ENCODE measurements at places on chromosomes 16 and 17. TPM values are rescaled to one million over a fixed set of nuclear protein-coding genes. Genes with fewer than 3 reads are reported as not detected.
A peak's percentile ranks its signal among the peaks of the same experiment; 100 is the strongest.

The COL1A1 gene
- 57.3 TPM for total RNA-seq

The SLC5A10 gene
- total RNA-seq = not detected

The PRSS33 gene
- total RNA-seq = not detected

The SPATA32 gene
- total RNA-seq = not detected

The ERN1 gene
- 20.2 TPM for total RNA-seq

The PSMD7 gene
- total RNA-seq = 58.9 TPM

The MYH11 gene
- total RNA-seq = 20.3 TPM

The CCL3 gene
- 3.9 TPM for total RNA-seq

DNA sequence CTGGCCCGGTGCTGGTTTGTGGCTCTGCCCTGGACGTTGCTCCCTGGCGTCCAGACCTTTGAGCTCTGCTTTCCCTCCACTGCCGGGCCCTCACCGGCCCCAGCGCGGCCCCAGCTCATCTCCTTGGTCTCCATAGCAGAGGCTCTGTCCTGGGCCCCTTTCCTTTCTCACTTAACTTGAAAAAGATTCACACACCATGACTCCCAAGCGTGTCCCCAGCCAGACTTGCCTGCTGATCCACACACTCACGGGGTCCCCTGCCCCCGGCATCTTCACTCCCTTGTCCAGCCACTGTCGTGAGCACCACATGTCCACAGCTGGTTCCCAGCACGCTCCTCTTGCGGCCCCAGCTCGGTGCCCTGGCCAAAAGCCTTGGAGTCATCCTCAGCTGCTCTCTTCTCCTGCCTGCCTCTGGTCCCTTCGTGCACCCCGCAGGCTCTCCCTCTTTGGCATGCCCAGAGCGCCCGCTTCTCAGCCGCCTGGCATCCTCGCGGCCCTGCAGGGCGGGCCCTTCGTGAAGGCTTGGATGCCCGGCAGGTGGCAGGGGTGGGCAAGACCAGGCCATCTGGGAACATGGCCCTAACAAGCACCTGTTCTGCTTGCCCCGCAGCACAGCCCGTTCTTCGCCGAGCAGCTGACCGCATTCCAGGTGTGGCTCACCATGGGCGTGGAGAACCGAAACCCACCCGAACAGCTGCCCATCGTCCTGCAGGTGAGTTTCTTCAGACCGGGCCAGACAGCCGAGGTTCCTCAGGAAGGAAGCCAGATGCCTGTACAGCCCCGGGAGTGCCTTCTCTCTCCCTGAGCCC, 145.6 kb upstream of the CHMP6 start:
- H3K36me3 ChIP-seq = peaks cover 3% of the 10 kb centered on the region
- no peaks in the 10 kb centered on the region for H3K27me3 ChIP-seq
- H3K4me1 ChIP-seq = no peaks in the 10 kb centered on the region
- no peak for DNase-seq

DNA sequence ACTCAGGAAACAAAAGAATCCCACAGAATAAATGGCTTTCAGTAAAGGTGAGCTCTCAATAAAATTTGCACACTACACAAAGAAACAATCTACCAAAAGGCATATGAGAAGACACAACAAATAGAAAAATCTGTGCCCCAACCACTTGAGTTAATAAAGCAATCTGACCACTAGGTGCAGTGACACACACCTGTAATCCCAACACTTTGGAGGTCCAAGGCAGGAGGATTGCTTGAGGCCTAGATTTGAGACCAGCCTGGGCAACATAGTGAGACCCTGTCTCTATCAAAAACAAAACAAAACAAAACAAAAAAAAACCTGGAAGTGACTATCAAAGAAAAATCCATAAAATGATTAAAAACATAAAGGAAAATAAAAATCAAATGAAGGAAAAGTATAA, 9.6 kb upstream of the ABCA5 start:
- no peak for DNase-seq
- no peaks in the 10 kb centered on the region for H3K4me1 ChIP-seq

DNA sequence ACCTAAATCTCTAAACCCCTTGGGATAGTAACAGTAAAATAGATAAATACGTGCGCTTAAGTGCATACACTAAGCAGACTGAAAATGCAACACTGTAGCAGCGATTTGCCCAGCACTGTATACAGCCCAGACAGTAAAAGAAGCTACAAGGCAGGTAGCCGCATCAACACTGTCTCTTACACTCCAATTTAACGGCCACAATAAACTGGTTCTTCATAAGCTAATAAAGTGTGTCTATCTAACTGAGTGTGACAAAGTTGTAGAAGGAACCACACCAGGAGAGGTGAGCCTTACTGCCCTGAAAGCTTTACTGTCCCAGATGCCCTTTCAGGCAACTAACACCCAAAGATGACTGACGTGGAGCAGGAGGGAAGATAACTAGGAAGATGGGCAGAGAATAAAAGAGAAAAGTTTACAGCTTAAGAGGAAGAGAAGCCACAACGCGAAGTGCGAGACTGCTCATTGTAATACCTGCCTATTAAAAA, 847 bp downstream of the ZDHHC7 start:
- H3K36me3 ChIP-seq = no peaks in the 10 kb centered on the region
- H3K27me3 ChIP-seq = no peaks in the 10 kb centered on the region
- DNase-seq = no peak
- H3K27ac ChIP-seq = peak overlapping the region; percentile 98

GRCh38 chr17:81513372-81513752, 763 bp upstream of the ACTG1 start:
- DNase-seq = peak; percentile 76
- no peaks in the 10 kb centered on the region for H3K27me3 ChIP-seq
- peaks cover 28% of the 10 kb centered on the region for H3K36me3 ChIP-seq
- peaks cover 51% of the 10 kb centered on the region for H3K4me1 ChIP-seq

- H3K4me1 ChIP-seq = no peaks in the 10 kb centered on the region
- peaks cover 29% of the 10 kb centered on the region for H3K36me3 ChIP-seq
- H3K4me3 ChIP-seq = no peak overlapping the region
Measured at GRCh38 chr17:37261286-37261685, 114.5 kb upstream of the C17orf78 start.

DNA sequence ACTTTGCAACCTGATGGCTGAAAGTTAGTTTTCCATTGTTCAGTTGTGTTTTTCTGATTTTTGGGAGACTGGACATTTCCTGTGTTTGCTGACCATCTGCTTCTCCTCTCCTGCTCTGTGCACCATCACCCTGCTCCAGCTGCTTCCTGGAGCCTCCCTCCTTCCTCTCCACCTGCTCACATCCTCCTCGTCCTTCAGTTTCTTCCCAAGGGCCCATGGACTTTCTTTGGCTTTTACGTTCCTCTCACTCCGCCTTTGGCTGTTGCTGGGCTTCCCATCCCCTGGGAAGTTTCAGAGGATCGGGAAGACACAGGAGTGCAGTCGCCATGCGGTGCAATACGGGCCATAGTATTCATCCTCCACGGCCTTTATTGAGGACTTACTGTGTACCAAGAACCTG, 61.6 kb downstream of the TNFRSF13B start:
- H3K4me3 ChIP-seq = no peak overlapping the region
- H3K36me3 ChIP-seq = no peaks in the 10 kb centered on the region
- DNase-seq = no peak
- peaks cover 13% of the 10 kb centered on the region for H3K4me1 ChIP-seq
- H3K27me3 ChIP-seq = no peaks in the 10 kb centered on the region

- H3K36me3 ChIP-seq = no peaks in the 10 kb centered on the region
- no peak overlapping the region for H3K4me3 ChIP-seq
- no peaks in the 10 kb centered on the region for H3K4me1 ChIP-seq
- H3K27ac ChIP-seq = no peak overlapping the region
- DNase-seq = peak; percentile 36
Measured at GRCh38 chr16:27771201-27771910, 221.4 kb downstream of the KATNIP start.

GRCh38 chr16:19810817-19811731, 73.6 kb downstream of the GPRC5B start:
- no peaks in the 10 kb centered on the region for H3K27me3 ChIP-seq
- H3K4me1 ChIP-seq = peaks cover 37% of the 10 kb centered on the region
- H3K4me3 ChIP-seq = no peak overlapping the region

GRCh38 chr16:52721331-52721730, 174.4 kb upstream of the TOX3 start:
- H3K27ac ChIP-seq = no peak overlapping the region
- no peaks in the 10 kb centered on the region for H3K36me3 ChIP-seq
- H3K27me3 ChIP-seq = no peaks in the 10 kb centered on the region
- H3K4me3 ChIP-seq = no peak overlapping the region

- H3K4me1 ChIP-seq = peaks cover 2% of the 10 kb centered on the region
- no peak overlapping the region for H3K4me3 ChIP-seq
- no peak for DNase-seq
- H3K27me3 ChIP-seq = no peaks in the 10 kb centered on the region
Measured at GRCh38 chr17:40612599-40613244, 34.9 kb downstream of the SMARCE1 start.

GRCh38 chr17:31654936-31655335, 204.1 kb downstream of the COPRS start:
- no peak overlapping the region for H3K4me3 ChIP-seq
- H3K36me3 ChIP-seq = no peaks in the 10 kb centered on the region
- DNase-seq = no peak
- H3K4me1 ChIP-seq = no peaks in the 10 kb centered on the region

DNA sequence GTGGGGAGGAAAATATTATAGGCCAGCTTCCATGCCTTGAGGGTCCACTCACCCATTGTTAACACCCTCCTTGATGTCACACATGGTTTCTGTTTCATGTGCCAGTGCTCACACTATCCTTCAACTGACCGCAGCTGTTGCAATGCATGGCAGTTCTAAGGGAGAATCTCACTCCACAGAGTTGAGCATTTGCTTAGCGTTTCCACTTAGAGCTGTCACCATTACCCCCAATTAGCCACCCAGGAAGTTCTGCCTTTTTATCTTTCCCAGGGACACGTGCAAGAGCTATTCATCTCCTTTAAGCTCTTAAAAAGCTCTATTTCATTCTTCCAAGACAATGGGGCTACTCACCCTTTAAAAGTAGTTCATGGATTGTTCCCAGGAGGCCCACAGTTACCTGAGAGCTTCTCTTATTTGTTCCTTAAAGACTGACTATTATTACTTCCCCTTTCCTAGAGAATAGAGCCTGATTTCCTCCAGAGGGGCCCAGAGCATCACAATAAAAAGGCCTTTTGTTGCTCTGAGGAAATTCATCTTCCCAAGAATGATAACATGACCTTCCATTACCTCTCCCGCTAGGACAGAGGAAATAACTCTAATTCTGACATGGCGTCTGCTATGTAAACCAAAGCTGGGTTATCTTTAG, 126.8 kb downstream of the CACNG3 start:
- no peaks in the 10 kb centered on the region for H3K36me3 ChIP-seq
- no peak overlapping the region for H3K27ac ChIP-seq
- H3K27me3 ChIP-seq = no peaks in the 10 kb centered on the region
- H3K4me1 ChIP-seq = no peaks in the 10 kb centered on the region
- DNase-seq = no peak

GRCh38 chr16:80585764-80586163, 45.0 kb downstream of the DYNLRB2 start:
- no peaks in the 10 kb centered on the region for H3K36me3 ChIP-seq
- no peak overlapping the region for H3K27ac ChIP-seq
- H3K4me1 ChIP-seq = no peaks in the 10 kb centered on the region
- DNase-seq = no peak

DNA sequence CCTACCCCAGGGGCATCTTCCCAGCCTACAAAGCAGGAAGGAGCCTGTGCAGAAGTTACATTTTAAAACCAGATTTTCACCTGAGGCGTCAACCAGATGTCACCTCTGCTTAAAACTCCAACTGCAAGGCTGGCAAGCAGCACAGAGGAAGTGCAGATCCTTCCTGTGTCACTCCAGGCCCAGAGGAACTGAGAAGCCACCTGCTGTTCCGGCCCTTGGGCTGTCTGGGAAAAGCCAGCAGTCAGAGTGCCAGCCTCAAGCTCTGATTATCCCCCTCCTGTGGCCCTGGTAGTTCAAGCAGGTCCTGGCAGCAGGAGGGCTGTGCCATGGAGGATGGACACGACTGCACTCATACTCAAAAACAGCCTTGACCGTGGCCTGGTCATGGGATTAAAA, 10.2 kb downstream of the POLR2C start:
- H3K4me1 ChIP-seq = no peaks in the 10 kb centered on the region
- no peak overlapping the region for H3K27ac ChIP-seq
- H3K4me3 ChIP-seq = no peak overlapping the region
- no peaks in the 10 kb centered on the region for H3K27me3 ChIP-seq
- no peak for DNase-seq
- H3K36me3 ChIP-seq = peaks cover 48% of the 10 kb centered on the region

GRCh38 chr17:57400648-57401047, 144.3 kb downstream of the MSI2 start:
- H3K27me3 ChIP-seq = no peaks in the 10 kb centered on the region
- H3K27ac ChIP-seq = no peak overlapping the region
- H3K4me3 ChIP-seq = no peak overlapping the region
- peaks cover 17% of the 10 kb centered on the region for H3K4me1 ChIP-seq
- DNase-seq = no peak

DNA sequence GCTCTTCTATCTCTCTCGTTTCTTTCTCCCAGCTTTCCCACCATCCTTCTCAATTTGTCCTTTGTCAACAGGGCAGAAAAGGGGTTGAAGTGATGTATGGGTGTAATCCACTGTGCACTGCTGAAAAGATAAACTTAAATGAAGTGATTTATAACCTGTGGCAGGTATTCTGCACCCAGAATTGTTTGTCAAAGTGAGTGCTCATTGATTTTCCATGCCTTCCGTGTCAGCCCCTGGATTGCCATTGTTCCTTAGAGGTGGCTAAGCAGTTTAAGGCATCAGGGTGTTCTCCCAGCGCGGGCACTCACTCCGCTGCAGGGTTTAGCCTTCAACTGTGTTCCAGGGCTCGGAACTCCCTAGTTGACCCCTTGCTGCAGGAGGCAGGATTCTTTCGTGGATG, 82.9 kb downstream of the PITPNC1 start:
- no peak overlapping the region for H3K4me3 ChIP-seq
- no peaks in the 10 kb centered on the region for H3K27me3 ChIP-seq
- no peaks in the 10 kb centered on the region for H3K4me1 ChIP-seq
- DNase-seq = no peak

DNA sequence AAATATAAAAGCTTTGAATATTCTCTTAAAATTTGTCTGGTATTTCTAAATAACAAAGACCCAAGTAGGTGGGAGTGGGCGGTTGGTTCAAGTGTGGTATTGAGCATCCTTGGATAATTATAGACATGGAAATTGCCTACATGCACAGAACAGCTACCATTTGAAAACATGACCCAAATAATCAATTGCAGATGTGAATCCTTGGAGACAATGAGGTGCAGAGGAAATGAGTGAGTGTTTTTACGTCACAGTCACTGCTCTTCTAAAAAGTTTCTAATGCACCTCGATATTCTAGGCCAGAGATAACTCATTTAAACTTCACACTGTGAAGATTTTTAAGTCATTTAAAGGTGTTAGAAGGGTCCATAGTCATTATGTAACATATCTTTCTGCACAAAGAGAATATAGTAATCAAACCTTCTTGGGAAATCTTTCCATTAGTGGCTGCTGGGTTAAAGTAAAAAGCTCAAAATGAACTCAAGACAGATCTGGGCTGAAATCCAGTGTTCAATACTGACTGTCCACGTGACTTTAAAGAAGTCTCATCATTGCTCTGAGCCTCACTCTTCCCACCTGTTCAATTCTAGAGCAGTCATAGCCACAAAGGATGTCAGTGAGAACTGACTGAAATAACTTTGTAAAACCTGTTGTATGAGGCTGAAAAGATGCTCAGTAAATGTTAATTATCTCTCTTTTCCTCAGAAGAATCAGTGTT, 144.5 kb downstream of the CDH11 start:
- no peak for DNase-seq
- H3K36me3 ChIP-seq = no peaks in the 10 kb centered on the region
- H3K27me3 ChIP-seq = no peaks in the 10 kb centered on the region
- H3K4me1 ChIP-seq = no peaks in the 10 kb centered on the region

Data from thyroid gland (tissue), 4 donors.